ENCODE measurements at places on chromosomes 16 and 17. TPM values are rescaled to one million over a fixed set of nuclear protein-coding genes. Genes with fewer than 3 reads are reported as not detected.

Gene STUB1
- 39.0 TPM for total RNA-seq

Gene CX3CL1
- not detected for total RNA-seq

Gene AOC2
- 1.5 TPM for total RNA-seq

Gene GP2
- total RNA-seq: not detected

Gene TPSD1
- not detected for total RNA-seq

Gene RNF166
- total RNA-seq: 130 TPM

Gene STH
- not detected for total RNA-seq

Gene RUNDC3A
- 0.10 TPM for total RNA-seq

Gene ARL5C
- not detected for total RNA-seq

Gene SHISA9
- not detected for total RNA-seq

Gene TP53TG3F
- not detected for total RNA-seq
